Common myeloid progenitor, CD34-positive (primary cell): ENCODE measurements at places on chromosomes 13 and 19.

DNA sequence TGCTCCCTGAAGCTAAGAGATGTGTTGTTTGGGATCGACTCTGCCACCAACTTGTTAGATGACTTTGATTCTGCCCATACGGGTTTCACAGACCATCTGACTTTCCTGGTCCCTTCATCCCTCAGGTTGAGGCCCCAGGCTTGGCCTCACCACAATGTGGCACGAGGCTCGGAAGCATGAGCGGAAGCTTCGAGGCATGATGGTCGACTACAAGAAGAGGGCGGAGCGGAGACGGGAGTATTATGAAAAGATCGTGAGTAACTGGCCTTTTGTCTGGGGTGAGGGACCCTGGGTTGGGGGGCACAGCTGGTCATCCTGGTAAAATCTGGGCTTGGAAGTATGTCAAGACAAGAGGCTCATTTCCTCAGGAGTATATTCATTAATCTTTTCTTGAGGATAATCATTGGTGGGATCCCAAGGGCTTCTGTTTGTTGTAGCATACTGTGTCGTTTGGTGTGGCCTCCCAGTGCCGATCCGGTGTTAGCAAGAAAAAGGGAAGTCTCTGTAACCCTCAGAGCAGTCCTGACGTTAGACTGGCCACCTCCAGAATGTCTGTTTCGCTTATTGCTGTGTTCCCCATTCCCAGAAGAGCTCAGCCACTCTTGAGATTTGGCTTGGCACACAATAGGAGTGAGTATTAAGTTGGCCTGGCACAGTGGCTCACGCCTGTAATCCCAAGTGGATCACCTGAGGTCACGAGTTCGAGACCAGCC is 1.4 kb downstream of the CLASRP start:
- no peak for DNase-seq

- no peak for DNase-seq
These were observed 134.6 kb downstream of the DPF1 start for GRCh38 chr19:38089440-38089839.

DNA sequence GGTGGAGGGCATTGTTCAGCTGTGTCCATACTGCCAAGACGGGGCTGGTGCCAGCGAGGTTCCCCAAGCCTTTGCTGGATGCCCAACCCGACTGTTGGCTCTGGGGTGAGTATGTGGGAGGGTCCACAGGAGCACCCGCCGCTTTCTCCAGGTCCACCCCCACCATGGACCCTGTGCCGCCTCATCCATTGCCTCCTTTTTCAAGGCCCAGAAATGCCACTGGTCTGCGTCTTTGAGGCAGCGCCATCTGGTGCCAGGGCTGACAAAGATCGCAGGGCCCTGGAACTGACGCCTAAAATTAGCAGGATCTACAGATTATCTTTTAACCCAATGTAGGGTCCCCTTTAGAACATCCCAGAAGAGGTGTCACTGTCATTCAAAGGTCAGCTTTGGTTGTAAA is 34.6 kb downstream of the NFIX start:
- DNase-seq = peak; percentile 57

DNA sequence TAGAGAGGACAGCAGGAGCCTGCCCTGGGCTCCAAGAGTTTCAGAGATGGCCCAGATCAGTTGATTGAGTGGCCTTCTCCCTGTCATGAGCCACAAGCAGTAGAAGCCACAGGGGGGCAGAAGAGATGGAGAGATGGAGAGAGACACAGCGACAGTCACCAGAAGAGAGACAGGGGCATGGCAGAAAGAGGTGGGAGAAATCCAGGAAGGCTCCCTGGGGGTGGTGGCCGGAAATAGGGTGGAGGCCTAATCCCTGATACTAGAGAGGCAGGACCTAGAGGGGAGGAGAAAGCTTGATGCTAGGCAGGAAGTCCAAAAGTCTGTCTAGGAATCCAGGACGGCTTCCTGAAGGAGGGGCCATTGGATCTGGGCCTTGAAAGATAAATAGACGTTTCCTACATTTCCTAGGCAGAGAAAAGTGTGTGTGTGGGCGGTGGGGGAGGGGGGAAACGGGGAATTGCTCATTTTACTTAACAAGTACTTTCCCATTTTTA is 9.6 kb upstream of the TPM4 start:
- DNase-seq = peak; percentile 77

GRCh38 chr13:33025220-33025744 is 9.1 kb downstream of the KL start:
- no peak for DNase-seq
